ENCODE measurements at places on chromosomes 11 and 22.

DNA sequence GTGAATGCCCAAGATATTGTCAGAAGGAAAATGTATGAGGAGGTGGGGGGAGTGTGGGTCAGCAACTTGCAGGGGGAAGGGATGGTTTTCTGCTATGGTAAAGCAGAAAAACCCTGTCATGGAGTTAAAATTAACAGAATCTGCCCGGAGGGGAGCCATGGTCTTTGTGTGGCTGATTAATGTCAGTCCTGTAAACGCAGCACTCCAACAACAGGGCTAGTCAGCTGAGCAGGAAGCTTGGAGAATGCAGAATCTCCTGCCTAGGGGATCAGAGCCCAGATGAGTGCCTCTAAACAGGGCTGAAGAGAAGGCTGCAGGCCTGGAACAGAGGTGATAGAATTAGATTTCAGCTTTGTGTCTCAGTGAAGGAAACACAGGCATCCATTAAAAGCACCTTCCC, 140.9 kb upstream of the MTNR1B start:
- no peak for DNase-seq

DNA sequence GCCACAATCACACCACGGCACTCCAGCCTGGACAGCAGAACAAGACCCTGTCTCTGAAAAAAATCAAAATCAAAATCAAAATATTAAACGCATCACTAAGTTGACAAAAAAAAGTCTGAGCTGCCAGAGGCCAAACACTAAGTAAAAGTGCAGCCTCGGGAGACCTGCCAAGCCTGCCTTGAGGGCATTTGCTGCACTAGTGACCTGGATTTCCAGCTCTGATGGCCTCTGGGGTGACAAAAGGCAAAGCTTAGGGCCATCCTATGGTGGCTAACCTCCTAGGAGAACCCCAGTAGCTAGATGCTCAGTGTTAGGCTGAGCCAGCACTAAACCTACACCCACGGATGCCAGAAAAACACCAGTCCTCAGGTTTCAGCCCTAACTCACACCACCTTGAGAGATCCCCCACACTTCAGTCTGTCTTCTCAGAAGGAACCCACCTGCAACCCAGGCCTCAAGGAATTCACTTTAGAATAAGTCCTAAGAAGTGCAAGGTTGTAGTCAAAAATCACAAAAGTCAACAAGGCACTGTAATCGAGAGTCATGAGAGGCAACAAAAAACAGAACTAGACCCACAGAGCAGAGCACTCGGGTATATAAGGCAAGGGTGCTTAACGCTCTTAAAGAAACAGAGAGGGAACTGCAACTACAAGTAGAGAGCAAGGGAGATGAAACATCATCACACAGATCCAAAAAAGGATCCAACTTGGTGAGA, 28.6 kb downstream of the GNB1L start:
- no peak for DNase-seq

DNA sequence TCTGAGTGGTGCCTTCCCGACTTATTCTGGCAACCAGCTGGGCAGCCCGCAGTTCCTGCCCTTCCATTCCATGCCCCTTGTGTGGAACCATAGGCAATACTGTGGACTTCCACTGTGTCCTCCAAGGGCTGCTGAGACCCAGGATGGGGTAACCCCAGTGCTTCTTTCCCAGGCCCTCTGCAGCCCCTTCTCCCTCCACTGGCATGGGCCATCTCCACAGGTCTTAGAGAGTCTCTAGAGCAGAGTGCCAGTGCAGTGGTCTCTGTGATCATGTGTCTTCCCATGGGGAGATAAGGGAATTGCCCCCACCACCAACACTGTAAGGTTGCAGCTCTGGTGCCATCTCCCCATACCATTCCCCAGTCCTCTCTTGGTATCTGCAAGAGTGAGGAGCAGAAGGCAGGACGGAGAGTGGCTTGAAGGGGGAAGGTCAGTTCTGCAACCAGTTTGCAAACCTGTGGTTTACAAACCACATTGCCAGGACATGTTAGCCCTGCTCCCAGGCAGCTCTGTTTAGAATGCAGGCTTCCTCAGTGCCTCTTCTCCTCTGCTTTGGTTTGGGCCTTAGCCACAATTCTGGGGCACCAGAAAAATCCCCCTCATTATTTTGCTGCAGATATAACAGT, 20.9 kb upstream of the DRD2 start:
- no peak for DNase-seq

- no peak for DNase-seq
These were observed 4.4 kb upstream of the FOXRED2 start for GRCh38 chr22:36510966-36511881.

- DNase-seq = no peak
These were observed 16.0 kb downstream of the MRTFA start for GRCh38 chr22:40620464-40621046.

- DNase-seq = no peak
These were observed 121.1 kb downstream of the KCNC1 start for GRCh38 chr11:17855531-17856290.

DNA sequence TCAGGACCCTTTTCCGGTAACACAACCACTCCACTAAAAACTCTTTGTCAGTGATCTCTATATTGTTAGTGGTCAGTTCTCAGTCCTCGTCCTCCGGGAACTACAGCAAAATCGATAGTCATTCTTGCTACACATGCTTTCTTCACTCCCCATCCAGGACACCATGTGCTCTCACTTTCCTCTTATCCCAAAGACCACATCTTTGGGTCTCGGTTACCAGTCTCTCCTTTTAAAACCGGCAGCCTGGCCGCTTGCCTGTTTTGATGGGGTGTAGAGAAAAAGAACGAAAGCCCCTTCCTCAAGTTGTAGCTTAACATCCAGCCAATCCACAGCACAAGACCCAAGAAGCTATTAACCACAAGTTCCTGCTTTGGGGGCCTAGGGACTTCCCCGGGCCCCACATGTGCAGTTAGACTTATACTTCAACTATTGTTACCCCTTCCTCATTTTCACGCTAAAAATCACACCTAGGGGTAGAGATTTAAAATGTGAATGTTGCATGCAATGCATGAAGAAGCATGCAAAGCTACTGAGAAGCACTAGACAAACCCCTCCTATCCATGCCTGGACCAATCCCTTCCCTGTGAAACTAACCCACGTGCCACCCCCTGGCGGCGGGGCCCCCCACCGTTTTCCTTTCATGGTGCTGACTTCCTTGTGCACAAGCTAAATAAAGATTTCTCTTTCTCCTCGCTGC, 1.5 kb upstream of the TOLLIP start:
- DNase-seq = peak; percentile 29

GRCh38 chr11:78370406-78371172, 47.0 kb downstream of the GAB2 start:
- DNase-seq = no peak

DNA sequence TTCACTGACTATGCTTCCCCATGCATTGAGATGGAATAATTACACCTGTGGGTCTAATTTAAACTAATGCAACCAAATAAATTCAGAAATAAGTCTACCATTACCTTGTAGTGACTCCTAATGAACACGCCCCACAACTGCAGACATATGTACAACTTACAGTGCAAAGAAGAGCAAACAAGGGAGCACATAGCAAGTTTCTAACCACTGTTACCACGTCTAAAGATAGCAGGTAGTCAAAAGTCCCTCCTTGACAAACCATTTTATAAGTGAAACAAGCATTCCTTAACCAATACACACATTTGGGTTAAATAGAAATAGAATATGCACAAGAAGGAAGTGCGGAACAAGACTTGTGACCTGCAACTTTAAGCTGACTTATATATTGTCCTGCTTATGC, 20.6 kb downstream of the PHF21A start:
- DNase-seq = no peak

GRCh38 chr22:37069719-37070118, 18.2 kb downstream of the KCTD17 start:
- no peak for DNase-seq

GRCh38 chr11:88435415-88435814, 97.9 kb upstream of the CTSC start:
- DNase-seq = no peak

DNA sequence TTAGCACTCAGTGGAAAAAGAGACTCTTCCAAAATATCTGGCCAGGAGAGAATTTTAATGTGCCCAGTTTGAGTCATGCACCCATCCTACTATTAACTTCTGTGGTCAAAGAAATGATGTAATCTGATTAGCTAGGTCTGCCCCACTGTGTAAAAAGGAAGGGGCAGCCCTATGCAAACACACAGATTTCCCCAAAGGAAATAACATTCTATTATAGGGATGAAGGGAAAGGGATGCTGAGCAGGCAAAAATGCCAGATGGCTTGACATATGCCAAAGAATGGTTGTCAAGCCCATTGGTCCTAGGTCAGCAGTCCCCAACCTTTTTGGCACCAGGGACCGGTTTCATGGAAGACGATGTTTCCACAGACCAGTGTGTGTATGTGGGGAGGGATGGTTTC, 43.3 kb upstream of the PAK1 start:
- no peak for DNase-seq

DNA sequence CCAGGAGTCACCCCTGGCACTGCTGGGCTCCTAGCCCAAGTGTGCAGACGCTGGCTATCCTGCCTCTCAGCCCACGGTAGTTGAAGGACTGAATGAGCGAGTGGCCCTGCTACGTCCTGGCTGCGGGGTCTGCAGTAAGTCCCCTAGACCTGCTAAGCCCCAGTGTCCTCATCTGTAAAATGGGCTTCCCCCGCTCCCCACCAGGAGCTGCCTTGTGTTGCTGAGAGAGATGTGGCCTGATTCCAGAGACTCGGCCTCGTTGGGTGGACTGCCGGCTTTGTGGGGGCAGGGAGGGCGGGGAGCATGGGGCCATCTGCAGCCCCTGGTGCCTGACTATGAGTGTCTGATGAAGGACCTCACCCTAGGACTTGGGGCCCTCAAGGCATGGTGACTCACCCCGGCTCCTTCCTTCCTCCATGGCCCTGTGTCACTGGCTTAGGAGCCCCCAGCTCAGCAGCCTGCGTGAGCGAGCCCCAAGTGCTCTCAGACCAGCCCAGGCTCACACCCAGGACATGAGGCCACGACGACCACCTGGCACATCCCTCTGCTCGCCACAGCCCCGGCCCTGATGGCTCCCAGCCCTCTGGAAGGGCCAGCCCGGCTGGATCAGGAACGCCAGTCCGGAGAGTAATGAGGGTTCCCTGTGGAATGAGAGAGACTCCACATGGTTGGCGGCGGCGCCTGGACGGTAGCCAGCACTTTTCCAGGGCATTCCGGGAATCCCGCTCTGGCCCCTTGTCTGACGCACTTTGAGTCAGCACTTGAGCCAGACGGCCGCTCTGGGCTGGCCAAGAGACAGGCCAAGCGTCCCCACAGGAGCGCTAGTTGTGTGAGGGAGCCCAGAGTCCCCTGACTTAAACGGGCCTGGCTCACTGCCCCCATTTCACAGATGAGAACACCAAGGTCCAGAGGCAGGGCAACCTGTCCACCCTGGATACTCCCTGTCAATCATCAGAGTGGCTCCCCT, 50.5 kb upstream of the SHISAL1 start:
- no peak for DNase-seq

GRCh38 chr22:45270095-45271020, 14.4 kb upstream of the UPK3A start:
- DNase-seq = no peak

- DNase-seq = no peak
These were observed 49.9 kb downstream of the BTG4 start for GRCh38 chr11:111462329-111462728.

DNA sequence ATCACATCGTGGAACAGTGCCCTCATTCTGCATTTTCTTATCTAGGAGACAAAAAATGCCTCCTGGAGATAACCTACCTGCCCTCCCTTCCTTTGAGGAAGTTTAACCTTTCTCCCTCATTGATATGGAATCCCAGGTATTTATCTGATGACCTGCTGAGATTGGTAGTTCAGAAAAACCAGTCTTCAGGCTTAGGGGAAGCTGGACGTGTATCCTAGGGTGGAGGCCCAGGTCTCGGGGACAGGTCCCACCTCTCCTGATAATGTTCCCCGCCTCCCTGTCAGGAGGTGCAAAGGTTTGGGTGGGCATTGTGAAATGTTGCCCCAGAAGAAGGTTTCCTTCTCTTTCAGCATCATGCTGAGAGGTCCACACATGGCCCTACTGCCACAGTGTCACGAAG, 186.9 kb upstream of the NAV2 start:
- DNase-seq = no peak

- no peak for DNase-seq
These were observed 1.9 kb upstream of the NLRP10 start for GRCh38 chr11:7967097-7967496.

DNA sequence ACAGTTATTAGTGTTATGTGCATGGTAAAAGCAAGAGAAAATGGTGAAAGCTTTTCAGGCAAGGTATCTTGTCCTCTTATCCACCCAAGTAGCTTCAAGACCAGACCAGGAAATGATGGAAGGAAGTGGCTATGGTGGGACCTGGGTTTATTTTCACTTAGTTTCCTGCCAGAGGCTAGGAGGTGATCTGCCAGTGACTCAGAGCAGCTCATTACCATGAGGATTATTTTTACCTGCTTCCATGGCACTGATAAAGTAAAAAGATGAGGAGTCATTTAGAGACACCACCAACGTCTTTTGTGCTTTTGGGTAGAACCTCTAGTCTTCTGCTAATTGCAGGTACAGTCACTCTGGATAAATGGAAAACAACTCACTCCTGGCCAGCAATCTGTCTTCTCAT, 339.9 kb upstream of the KIRREL3 start:
- DNase-seq = no peak

DNA sequence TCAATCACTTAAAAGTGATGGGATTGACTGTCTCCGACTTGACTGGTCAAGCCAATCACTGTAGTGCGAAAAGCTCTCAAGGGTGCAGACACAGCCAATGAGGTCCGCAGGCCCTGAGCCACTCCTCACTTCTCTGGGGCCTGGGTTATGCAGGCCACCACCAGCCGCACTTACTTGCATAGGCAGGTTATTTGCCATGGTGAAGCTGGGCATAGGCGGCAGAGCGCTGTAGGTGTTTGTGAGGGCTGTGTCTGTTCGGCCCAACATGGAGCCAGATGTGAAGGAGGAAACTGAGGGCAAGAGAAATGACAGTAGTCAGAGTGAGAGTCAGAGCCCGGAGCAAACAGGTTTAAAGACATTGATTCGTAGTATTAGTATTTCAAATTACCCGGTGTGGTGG, 17.9 kb downstream of the PAX6 start:
- DNase-seq = no peak

- DNase-seq = no peak
These were observed 17.8 kb upstream of the XBP1 start for GRCh38 chr22:28817919-28818859.

DNA sequence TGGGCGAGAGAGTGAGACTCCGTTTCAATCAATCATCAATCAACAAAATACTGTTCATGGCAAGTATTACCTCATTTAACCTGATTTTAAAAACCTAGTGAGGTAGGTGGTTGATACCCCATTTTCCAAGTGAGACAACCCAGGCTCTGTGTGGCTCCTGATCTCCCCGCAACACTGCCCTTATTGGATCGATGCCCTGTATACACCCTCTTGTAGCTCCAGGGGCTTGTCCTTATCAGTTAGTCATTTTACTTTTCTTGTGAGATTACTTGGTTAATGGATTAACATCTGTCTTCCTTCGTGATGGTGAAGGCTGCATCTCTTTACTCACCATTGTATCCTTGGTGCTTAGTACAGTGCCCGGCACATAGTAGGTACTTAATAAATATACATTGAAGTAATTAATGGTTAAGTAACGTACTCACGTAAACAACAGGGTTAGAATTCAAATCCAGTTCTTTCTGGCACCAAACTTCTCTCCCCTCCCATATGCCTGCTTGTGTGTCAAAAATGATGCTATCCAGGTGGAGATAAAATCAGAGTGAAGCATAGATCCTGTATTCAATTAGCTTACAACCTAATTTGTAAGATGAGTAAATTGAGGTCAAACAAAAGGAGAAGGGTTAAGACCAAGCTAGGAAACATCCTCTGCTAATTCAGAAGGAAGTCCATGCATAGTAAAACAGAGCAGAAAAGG, 1.8 kb upstream of the PRG2 start:
- no peak for DNase-seq

- no peak for DNase-seq
These were observed 69.9 kb downstream of the BCR start for GRCh38 chr22:23250056-23250784.

GRCh38 chr22:43848366-43849171, 13.7 kb downstream of the SULT4A1 start:
- DNase-seq = no peak
